ENCODE measurements at places on chromosomes 7 and 10.

- no peak for DNase-seq
Measured at GRCh38 chr7:157133304-157133703, 5.4 kb upstream of the UBE3C start.

- DNase-seq, result no peak
Measured at GRCh38 chr7:21092766-21093702, 306.3 kb upstream of the SP8 start.

GRCh38 chr7:101901661-101902491, 84.5 kb downstream of the CUX1 start:
- no peak for DNase-seq

DNA sequence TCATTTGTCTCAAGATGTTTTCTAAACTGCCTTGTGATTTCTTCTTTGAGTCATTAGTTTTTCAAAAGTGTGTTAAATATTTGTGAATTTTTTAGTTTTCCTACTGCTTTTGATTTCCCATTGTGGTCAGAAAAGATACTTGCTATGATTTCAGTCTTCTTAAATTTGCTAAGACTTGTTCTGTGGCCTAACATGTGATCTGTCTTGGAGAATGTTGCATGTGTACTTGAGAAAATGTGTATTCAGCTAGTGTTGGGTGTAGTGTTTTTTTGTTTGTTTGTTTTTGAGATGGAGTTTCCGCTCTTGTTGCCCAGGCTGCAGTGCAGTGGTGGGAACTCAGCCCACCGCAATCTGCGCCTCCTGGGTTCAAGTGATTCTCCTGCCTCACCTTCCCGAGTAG, 28.6 kb downstream of the BMPR1A start:
- DNase-seq, result no peak

GRCh38 chr10:28408237-28408777, 105.4 kb upstream of the MPP7 start:
- DNase-seq, result no peak

DNA sequence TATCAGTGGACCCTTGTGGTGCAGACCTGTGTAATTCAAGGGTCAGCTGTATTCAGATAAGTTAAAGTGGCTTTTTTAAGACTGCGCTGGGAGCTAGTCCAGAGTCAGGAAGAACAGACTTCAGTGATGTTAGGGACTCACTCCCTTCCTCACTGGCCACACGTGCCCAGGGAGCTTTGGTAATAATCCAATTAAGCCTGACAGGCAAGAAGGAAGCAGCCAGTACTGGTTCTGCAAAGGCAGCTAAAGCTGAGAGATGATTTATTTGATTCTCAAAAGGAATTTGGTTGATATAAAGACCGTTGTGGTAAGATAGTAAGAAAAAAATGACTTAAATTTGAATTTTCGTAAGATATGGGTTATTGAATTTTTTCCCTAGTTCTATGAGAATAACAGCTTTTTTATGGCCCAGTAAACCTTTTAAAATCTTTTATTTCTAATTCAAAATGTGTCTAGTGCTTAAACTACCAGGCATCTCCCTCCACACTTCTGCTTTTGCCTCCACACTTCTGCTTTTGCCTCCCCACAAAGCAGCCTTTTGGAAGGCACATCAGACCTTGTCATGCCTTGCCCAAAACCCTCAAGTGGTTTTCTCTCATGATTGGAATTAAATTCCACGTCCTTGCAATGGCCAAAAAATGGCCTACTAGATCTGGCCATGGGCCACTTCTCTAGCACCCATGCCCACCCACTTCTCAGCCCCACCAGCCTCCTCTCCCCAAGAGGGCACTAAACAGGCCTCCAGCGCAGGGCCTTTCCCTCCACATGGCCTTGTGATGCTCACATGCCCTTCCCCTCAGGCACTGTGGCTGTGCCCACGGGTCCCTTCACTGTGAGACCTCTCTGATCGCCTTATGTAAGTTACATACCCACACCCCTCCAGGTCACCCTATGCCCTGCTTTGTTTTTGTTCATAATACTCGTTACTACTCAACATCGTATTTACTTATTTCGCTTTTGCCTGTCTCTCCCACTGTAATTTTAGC, 92.5 kb downstream of the POU6F2 start:
- DNase-seq, result no peak

GRCh38 chr10:105834261-105835059, 1193.4 kb downstream of the SORCS3 start:
- DNase-seq, result no peak

DNA sequence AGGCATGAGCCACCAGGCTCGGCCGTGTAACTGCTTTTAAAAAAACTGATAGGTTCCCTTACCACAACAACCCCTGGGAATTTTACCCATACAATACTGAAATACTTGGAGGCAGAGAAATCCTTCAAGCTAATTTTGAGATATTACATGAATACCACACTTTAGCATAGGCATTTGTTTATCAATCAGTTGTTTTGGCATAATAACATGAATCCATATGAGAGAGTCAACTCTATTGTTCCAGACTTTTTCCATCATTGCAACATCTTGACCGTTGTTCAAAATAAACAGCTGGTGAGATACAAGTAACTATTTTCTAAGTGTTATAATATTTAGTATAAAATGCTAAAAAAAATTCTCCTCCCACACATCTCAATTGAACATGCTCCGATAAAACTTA, 36.8 kb downstream of the LAMB4 start:
- no peak for DNase-seq

DNA sequence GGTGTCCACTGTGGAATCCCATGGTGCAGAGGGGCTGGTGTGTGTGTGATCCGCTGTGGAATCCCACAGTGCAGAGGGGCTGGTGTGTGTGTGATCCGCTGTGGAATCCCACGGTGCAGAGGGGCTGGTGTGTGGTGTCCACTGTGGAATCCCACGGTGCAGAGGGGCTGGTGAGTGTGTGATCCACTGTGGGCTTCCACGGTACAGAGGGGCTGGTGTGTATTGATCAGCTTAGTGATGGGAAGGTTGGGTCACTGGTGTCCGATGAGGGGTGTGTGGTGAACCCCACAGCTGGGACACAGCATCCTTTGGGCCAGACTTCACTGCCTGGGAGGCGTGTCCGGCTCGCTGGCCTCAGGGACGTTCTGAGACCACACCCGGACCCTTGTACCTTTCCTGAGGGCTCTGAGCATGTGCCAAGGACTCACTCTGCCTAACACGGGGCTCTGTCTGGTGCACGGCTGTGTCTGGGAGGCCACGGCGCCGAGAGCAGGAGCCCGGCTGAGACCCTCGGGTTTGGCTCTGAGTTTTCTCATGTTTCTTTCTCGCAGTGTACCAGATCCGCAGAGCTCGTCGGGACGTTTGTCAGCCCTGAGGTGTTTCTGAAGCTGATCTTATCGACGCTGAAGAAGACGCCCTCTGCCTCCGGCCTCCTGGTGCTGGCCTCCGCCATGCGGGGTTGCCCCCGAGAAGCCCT, 29.3 kb upstream of the PRKAR1B start:
- no peak for DNase-seq

DNA sequence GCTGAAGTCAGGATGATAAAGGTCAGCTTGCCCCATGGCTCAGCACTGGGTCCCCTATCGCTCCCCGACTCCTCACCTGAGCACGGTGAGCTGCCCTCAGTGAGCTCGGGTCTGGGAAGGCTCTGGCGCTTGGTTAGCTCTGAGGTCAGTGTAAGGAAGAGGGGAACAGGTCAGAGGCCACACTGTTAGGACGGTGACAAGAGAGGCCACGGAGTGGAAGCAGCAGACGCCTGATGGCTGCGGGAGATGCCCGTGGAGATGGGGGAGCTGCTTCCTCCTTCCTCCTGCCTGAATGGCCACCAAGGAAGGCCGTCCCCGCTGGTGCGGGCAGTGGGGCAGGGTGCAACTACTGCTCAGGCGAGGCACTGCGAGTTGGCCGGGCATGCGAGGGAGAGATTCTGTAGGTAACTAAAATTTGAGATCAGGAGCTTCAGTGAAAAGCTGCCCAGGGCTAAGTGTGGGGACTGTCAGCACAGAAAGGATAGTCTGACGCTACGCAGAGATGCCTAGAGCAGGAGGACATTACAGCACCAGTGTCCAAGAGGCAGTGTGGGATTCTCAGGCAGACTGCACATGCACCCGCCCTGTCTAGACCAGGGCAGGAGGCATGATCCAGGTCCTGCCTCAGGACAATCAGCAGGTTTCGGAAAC, 231.3 kb upstream of the GRB10 start:
- DNase-seq, result no peak

- DNase-seq, result no peak
Measured at GRCh38 chr10:92404612-92405418, 113.8 kb downstream of the MARCHF5 start.

GRCh38 chr10:117945651-117946050, 101.1 kb downstream of the RAB11FIP2 start:
- no peak for DNase-seq

- no peak for DNase-seq
Measured at GRCh38 chr7:86914551-86914950, 144.9 kb downstream of the ELAPOR2 start.

DNA sequence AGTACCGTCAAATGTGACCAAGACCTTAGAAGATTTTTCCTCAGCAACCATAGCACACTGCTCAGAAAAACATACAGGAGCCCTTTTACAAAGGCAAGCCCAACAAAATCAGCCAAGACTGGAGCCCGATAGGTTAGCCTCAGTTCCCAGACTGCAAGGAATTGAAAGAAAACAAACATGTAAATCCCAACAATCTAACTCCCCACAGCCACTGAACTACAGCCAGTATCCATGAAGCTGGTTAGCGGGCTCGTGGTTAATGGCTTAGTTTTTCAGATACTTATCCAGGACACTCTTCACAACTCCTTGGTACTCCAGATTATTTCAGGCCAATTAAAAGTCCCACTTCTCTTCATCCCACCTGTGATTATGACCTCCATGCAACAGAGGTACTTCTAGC, 201.6 kb downstream of the IPMK start:
- no peak for DNase-seq

DNA sequence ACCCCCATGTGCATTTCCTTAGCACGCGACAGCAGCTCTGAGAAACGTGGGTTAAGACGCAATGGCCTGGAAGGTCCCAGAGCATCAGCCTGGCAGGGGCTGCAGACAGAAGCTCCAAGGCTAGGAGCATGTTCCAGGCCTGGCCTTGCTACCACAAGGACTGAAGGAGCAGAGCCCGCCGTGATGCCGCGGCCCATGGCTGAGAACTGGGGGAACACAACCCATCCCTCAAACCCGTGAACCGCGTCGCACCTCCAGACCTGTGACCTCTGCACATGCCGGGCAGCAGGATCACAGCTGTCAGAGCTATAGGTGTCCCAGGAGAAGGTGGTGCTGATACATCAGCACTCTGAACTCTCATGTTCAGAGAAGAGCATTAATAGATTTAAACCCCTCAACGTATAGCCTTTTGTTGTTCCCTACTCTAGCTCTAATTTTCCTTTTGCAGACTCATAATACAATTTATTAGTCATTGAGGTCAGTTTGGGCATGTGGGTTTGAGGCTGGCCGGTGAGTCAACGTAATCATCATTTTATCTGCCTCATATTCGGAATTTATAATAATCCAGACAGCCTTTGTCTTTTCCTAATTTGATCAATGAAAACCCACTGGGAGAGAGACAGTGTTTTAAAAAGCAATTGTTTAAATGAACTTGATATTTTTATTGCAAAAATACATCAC, 222.5 kb upstream of the TCERG1L start:
- no peak for DNase-seq

- DNase-seq, result no peak
Measured at GRCh38 chr10:4343091-4343490, 482.9 kb upstream of the AKR1E2 start.

- no peak for DNase-seq
Measured at GRCh38 chr7:148587076-148587475, 3.5 kb upstream of the C7orf33 start.

- DNase-seq, result no peak
Measured at GRCh38 chr7:36131026-36131425, 22.0 kb upstream of the EEPD1 start.

DNA sequence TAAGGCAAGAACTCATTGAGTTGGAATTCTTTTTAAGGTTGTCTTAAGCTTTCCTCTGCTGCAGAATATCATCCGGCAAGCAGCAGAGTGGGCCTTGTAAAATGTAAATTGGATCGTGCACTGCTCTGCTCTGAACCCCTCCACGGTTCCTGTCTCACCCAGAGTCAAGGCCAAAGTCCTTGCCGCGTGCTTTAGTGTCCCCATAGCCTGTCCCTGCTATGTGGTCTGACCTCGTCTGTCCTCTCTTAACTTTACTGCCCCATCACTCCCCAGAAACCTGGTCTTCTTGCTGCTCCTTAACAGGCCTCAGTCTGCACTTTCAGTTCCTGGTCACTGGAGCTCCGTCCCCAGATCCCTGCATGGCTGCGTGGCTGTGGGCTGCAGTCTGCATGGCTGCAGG, 121.6 kb upstream of the SDK1 start:
- DNase-seq, result no peak

DNA sequence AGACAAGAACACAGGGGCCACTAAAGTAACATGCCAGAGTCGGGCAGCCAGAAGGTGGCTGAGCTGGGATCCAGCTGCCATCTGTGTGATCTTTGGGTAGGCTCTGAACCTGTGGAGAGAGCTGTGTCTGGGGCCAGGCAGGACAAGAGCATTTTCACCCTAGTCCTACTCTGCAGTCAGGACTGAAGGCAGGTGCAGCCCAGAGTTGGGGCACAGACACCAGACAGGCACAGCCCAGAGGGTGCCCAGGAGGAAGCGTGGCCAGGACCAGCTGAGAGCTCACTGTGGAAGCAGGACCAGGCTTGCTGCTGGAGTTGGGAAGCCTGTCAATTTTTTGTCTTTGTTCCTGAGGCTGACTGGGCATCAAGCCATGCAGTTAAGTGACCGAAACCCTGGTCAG, 113.6 kb downstream of the ADCY1 start:
- no peak for DNase-seq

DNA sequence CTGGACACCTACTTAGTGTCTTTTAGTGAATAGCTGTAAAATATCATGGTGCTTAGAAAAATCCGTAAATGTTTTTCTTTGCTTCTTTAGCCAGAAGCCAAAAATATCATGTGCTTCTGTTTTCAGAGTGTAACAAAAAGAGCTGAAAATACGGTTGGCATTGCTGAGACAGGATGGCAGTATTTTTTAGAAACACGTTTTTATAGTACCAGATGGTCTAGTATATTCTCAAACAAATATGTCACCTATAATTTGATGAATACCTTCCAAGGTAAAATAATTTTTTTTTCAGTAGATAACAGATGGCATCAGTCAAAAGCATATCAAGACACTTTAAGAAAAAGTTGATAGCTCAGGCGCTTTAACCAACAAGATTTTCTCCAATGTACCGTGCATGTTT, 326.6 kb downstream of the PHF14 start:
- no peak for DNase-seq

GRCh38 chr7:27703181-27703580, 36.8 kb upstream of the TAX1BP1 start:
- no peak for DNase-seq

DNA sequence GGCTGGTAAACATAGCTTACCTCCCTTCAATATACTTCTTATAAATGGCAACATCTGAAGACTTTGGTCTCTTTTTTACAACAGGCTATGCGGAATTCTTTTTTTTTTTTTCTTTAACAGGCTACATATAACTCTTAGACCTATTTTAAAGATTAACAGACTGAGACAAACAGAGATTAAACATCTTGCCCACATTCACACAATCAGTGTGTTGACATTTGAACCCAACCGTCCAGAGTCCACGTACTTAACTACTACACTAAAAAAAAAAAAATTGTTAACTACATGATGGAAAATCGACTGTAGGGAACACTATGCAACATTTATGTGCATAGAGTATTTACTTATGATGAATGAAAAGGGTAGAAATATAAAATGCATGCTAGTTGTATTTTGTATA, 298.5 kb downstream of the ELMO1 start:
- DNase-seq, result no peak

Measured in RWPE2 (cell line).